ENCODE measurements at places on chromosomes 5 and 9.
A peak's percentile ranks its signal among the peaks of the same experiment; 100 is the strongest.

DNA sequence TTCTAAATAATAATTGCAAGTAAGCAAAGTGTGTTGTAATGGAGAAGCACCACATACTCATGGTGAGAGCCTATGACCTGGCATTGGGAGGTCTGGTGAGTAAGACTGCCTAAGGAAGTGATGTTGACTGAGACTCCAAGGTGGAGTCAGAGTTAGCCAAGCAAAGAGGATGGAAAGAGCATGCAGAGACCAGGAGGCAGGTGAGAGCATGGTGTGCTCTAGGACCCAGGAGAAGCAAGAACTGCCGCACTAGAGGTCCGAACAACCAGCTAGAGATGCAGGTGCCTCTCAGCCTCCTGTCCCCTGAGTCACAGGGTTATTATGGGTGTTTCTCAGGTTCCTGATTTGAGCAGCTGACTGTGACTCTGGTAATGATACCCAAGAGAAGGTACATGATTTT, 27.3 kb downstream of the ANP32B start:
- no peak for DNase-seq

DNA sequence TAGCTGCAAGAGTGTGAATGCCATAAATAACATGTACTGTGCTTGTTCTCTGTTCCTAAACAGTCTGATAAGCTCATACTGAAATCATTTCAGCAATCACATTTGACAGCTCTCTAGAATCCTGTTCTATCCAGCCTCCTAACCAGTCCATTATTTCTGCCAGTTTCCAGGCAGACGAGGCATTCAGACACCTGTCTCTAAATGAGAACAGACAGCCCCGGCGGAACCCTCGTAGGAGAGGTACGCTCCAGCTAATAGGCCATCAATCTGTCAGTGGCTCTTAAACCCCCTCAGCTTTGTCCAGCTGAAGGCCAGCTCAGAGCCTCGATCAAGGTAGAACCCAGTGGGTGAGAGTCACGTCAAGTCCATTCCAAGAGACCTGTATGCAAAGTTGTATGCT, 272.3 kb downstream of the GLIS3 start:
- DNase-seq: no peak

- DNase-seq: no peak
Observed at GRCh38 chr5:113150821-113151220, 174.2 kb downstream of the DCP2 start.

- DNase-seq: peak; percentile 6
Observed at GRCh38 chr5:31291323-31291854, 97.9 kb downstream of the CDH6 start.

GRCh38 chr5:123359454-123360200, 63.6 kb downstream of the CEP120 start:
- DNase-seq: no peak

DNA sequence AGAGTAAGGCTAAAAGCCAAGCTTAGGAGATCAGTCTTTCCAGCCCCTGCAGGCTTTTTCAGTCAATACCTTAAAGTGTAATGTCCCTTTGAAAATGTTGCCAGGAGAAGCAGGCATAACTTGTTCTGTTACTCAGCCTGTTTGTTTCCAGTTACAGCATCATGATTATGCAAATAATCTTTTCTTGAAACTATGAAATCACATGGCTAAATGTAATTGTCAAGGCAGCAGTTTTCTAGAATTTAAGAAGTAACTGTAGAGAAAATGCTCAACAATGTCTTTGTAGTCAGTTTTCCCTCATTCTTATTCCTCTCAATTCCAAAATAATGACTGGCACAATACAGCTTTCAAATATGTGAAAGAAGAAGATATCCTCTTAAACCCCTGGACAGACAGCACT, 1.9 kb upstream of the GPR107 start:
- no peak for DNase-seq

DNA sequence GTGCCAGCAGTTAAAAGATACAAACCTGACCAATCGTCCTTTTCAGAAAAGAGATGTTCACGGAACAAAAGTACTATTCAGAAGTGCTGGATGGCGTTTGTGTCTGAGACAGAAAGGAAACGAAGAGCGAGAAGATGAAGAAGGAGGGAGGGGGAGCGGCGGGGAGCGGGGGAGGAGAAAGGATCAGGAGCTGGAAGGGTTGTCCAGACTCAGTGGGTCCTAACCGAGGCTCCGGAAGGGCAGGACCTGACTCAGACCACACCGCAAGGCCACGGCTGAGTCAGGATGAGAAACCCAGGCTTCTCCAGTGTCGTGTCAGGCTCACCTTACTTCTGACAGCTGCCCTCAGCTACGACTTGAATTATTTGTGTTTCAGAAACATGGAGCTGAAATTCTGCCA, 46.2 kb downstream of the PAX5 start:
- no peak for DNase-seq

GRCh38 chr5:124231230-124231629, 515.2 kb downstream of the ZNF608 start:
- no peak for DNase-seq

- DNase-seq: peak; percentile 7
Observed at GRCh38 chr9:82763656-82764055, 299.3 kb downstream of the RASEF start.

DNA sequence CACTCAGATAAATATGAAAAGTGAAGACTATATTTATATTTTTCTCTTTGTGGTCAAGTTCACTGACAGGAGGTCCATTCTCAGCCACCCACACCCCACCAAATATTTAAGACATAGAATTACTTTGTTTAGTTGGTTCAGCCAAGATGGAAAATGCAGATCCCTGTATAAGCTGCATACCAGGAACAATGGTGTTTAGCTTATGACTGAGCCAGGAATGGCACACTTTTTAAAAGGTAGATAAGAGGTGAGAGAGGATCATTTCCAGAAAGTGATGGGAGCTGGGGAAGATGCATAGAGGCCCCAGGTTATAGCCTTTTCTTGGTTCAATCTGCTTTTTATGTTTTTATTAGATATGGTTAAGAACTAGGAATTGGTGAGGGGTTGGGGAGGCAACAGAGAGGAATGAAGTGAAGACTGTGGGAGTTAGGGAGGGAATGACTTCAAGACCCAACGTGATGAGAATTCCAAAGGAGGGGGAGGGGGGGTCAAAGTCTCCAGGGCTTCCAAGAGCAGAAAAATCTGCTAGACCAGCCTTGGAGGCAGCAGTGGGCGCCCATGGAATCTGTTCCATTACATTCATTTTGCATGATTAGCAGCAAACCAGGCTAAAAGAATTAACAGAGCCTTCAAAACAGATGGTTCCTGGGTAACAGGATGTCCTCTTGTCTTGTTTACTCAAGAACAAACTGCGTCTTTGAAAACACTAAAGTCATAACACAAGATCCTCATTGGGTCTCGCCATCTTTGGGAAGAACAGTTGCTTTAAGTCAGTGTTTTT, 95.2 kb downstream of the FGF1 start:
- DNase-seq: no peak

GRCh38 chr9:16275795-16276624, 594.5 kb downstream of the BNC2 start:
- no peak for DNase-seq

DNA sequence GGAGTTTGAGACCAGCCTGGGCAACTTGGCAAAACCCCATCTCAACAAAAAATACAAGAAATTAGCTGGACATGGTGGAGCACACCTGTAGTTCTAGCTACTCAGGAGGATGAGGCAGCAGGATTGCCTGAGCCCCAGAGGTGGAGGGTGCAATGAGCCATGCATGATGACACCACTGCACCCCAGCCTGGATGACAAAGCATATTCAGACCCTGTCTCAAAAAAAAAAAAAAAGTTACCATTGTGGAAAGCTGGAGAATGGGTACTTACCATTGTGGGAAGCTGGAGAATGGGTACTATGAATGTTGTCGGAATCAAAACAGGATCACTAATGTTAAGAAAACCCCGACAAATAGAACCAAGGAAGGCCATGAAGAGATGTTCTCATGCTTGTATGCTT, 25.7 kb downstream of the HINT1 start:
- DNase-seq: no peak

DNA sequence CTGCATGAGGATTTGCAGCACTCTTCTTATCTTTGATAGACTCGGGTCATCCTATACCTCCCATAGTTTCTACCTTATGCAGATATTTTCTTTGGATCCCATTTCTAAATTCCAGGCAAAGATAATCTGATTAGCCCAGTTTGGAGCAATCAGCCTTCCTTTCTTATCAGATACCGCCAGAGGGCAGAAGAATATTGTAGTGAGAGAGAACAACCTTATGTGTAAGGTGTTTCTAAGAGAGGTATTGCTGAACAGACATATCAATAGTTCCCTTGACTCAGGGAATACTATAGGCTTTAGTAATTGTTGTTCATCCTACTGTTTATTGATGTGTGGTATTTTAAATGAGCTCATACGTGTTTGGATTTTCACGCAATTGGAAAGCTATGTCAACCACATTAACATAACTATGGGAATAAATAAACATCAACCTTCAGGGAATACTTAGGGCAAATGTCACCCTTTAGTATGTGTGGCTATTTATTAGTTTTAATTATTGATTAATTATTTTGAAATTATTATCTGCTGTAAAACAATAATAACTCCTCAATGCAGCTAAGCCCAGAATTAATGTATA, 1435.2 kb upstream of the CDH9 start:
- peak; percentile 3 for DNase-seq

DNA sequence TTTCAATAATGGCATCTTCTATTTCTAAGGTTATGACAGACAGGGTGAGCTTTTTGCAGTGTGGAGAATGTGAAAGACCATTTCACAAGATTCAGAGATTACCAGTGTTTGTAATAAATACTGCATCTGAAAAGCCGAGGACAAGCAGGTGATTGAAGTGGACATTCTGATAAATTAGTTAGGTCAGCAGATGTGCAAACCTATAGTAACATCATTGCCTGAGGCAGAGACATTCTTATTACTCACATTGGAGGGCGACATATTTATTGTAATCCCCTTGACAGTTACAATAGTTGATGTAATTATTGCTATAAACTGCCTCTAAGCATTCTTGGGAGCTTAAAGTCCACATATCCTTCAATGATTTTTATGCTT, 3.3 kb downstream of the RASGRF2 start:
- DNase-seq: no peak

DNA sequence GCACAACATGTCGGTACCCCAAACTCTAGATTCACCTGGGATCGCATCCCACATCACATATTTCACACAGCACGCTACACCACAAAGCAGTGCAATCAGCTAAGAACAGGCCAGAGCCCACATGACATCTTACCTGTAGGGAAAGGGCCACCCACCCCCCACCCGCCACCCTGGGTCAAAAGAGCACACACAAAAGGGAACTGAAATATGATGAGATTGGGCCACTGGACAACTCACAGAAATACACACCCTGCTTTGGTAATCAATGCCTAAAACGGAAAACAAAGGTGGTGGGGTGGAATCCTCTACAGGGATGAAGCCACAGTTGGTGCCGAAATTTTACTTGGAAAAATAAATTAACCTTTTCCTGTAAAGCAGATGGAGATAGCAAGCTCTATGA, 13.1 kb downstream of the RETREG1 start:
- DNase-seq: no peak

GRCh38 chr9:92558612-92559374, 23.0 kb upstream of the ECM2 start:
- DNase-seq: no peak

DNA sequence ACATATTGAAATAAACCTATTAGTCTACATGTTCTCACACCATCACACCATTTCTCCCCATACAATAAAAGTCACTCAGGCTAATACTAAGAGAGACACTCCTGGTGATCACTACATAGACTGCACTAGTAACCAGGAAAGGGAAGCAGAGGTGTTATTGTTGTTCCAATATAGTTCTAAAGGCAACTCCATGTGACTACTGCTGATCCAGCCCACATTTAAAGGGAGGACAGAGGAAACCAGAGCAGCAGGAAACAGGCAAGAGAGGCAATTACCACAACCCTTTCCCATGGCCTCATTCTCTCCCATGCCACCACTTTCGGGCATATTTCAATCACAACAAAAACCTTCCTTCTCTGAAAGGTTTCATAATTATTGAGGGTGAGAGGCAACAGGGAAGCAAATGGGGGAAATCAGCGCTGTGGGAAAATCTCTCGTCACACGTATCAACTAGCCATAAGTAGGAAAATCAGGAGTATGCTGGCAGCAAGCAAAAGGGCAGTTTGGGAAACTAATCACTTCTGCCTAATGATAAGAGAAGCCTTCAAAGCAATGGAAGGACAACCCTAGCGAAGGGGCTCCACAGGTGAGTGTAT, 1.8 kb downstream of the UBAP2 start:
- DNase-seq: peak; percentile 40

- DNase-seq: no peak
Observed at GRCh38 chr5:33758737-33759136, 133.1 kb downstream of the ADAMTS12 start.

- DNase-seq: no peak
Observed at GRCh38 chr5:125316391-125316790, 570.0 kb upstream of the ZNF608 start.
